NCI-H69 (cell line): ENCODE measurements at places on chromosomes 2 and 18.

DNA sequence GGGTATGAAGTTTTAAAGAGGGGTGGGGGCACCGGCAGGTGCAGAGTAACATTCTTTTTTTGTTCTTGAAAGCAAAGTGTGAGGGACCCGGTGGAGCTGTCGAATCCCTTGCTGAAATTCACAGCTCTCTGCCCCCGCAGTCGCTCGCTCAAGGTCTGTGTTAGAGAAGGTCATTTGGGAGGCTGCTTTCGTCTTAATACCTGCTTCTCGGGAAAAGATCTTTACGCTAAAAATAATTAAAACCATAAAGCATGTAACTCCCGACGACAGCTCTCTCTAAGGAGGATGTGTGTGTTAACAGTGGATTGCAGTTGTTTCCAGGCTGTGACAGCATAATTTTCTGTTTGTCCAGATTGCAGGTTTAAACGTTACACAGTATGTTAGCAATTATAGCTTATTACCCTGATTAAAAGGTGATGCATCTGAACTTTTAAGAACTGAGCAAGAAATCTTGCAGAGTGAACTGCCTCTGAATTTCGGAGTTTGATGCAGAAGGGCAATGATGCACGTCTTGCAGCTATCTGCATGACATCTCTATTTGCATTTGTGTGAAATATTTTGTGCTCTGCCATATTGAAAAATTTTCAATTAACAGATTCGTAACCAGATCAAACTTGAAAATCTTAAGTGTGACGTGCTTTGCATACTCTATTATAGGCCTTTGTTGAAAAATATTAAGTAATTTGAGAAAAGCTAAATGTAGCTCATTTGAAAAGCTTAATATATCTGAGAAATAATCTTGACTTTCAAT, 954 bp downstream of the RAPGEF4 start:
- peak; percentile 62 for DNase-seq

DNA sequence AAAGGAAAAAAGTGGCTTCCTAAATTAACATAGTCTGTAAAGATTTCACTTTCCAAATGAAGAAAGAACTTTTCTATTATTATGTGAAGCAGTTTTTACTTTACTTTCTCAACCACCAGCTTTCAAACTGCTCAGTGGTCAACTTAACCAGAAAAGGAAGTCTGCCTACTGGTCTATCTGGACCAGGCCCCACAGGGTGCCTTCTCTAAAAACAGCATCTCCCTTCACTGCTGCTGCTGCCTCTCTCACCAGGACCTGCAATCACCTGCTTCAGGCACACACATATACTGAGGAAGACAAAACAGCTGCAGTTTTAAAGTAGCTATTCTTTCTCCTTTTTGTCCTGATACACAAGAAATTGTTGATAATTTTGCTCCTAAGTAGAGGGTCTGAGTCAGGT, 221.3 kb upstream of the DCC start:
- no peak for DNase-seq

DNA sequence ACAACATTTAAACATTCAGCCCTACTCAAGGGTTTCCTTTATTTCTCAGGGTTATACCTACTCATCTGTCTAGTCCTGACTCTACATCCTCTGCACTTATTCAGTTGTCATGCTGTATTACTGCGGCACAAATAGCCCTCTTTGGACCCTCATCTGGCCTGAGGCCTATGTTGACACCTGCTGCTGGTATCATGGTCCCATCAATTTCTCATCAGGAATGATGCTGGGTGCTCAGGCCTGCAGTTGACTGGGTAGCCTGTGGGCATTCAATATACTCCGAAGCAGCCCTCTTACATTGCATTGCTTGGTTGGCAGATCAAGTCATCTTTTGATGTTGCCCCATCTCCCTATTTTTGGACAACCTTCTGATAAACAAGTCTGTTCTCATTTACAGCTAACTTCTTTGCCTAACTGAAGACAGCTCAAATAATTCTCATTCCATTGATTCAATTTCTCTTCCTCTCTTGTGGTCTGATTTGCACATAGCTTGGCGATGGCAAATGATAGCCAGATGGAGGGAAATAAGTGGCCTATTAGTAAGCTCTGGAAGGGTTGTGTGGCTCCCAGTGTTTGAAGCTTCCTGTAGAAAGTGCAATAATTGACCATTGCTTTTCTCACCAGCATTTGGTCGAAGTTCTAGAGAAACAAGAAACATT, 19.1 kb upstream of the MC4R start:
- DNase-seq: no peak

DNA sequence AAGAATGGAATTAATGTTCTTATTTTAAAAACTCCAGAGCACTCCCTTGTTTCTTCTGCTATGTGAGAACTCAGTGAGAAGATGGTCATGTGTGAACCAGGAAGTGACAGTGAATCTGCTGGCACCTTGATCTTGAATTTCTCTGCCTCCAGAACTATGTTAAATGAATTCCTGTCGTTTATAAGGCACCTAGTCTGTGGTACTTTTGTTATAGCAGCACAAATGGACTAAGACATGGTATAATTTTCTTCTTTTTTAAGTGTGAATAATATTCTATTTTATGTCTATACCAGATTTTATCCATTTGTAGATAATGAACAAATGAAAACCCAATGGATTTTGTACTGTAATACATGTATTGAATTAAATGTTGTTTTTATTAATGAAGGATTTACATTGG, 601.9 kb upstream of the REG3G start:
- no peak for DNase-seq

GRCh38 chr2:113755835-113756354, 547 bp downstream of the SLC35F5 start:
- DNase-seq: peak; percentile 60

GRCh38 chr2:198863655-198864054, 594.1 kb downstream of the SATB2 start:
- DNase-seq: no peak

GRCh38 chr2:74493546-74493945, 5.9 kb downstream of the LBX2 start:
- DNase-seq: no peak
